ENCODE measurements at places on chromosomes 1 and 21.

GRCh38 chr1:44672254-44672955, 1.9 kb downstream of the TMEM53 start:
- peak; percentile 60 for DNase-seq

GRCh38 chr1:196774175-196774574, 465 bp upstream of the CFHR3 start:
- DNase-seq, result no peak

DNA sequence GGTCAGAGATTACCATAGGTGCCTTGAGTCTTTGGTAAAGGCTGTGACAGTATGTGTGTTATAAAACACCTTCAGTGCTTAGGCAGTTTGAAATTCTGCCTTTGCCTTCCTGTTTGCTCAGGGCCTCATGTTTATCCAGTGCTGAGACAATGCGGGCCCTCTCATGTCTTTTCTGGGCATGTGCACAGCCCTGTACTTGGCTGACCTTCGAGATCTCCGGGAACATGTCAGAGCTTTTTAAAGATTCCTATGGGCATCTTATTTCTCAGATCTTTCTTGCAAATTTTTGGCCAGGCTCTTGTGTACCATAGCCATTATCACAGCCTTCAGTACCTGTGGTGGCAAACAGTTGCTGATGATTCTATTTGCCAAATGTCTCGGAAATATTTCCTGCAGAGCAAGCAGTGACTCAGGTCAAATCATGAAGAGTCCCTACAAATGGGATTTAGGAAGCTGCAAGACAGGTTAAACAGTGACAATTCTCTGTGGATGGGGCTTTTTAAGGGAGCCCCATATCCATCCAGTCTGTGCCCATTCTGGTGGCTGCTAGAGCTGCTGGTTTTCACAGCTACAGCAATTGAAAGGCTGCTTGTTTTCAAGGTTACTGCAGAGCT, 42.1 kb downstream of the HOOK1 start:
- DNase-seq, result no peak

- no peak for DNase-seq
Observed at GRCh38 chr1:68221001-68221979, 11.0 kb downstream of the WLS start.

GRCh38 chr1:201533836-201534235, 5.1 kb upstream of the NAV1 start:
- DNase-seq, result no peak

GRCh38 chr1:64882574-64883255, 83.6 kb downstream of the JAK1 start:
- DNase-seq, result no peak
